Hematopoietic multipotent progenitor cell treated with erythropoietin and hydrocortisone succinate and interleukin-3 and kit ligand, for 15 days (in vitro differentiated cells): ENCODE measurements at places on chromosomes 12 and 14.

DNA sequence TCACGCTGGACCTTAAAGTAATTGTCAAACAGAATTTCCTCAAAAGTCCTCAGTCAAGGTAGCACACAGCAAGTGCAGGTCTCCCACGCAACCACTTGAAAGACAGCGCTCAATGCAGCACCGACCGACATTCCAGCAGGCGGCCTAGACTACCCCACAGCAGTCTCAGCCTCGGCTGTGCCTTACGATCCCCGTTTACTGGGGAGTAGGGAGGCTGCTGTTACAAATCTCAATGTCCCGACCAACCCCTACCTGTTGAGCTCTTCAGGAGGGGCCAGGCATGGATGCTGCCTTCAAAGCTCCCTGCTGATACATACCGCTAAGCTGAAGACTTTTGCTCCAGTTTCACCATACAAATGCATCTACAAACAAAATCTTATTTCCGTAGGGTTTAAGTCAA lies 21.8 kb downstream of the VPS37B start:
- no peak for DNase-seq

DNA sequence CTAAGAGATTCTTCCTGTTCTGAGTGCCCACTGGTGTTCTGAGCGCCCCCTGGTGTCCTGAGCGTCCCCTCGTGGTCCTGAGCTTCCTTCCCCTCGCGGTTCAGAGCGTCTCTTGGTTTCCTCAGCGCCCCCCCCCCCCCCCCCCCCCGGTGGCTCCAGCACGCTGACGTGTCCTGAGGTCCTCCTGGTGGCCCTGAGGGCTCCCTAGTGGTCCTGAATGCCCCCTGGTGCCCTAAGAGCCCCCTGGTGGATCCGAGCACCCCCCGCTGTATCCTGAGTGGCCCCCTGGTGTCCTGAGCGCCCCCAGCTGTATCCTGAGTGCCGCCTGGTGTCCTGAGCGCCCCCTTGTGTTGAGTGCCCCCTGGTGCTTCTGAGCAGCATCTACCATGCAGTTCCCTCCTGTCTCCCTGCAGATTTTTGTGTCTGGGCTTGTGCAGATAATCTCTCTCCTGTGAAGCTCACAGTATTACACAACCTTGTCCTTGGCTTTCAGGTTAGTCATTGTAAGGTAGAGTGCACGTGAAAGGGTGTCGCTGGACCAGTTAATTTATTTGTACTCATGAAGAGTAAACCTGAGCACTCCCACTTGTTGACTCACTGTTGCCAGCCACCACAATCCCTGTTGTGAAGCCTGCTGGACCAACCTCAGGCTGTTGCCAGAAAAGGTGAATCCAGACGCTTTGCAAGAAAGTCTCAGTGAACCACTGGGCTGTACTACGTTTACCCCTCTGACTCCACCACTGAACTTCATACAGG lies 1168.4 kb downstream of the TMEM121 start:
- DNase-seq, result peak; percentile 30

DNA sequence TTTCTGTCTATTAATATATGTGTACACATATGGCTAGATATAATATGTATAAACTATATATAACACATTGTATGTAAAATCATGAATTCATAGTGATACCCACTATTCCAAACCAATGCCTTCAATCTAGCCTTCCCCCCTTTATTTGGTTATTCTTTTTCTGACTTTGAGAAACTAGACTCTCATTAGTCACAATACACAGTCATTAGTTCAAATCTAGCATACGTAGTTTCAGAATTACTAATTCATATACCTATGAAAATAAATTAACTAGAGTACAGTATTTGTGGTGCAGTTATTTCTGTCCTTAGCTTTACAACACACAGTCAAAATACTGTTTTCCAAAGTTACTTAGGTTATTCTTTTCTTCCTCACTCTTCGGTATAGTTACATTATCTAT lies 268.2 kb downstream of the DPF3 start:
- DNase-seq, result no peak

GRCh38 chr12:55818886-55819285 lies 1.0 kb downstream of the ORMDL2 start:
- no peak for DNase-seq

- DNase-seq, result no peak
These were observed 341.2 kb upstream of the DCN start for GRCh38 chr12:91523831-91524230.

DNA sequence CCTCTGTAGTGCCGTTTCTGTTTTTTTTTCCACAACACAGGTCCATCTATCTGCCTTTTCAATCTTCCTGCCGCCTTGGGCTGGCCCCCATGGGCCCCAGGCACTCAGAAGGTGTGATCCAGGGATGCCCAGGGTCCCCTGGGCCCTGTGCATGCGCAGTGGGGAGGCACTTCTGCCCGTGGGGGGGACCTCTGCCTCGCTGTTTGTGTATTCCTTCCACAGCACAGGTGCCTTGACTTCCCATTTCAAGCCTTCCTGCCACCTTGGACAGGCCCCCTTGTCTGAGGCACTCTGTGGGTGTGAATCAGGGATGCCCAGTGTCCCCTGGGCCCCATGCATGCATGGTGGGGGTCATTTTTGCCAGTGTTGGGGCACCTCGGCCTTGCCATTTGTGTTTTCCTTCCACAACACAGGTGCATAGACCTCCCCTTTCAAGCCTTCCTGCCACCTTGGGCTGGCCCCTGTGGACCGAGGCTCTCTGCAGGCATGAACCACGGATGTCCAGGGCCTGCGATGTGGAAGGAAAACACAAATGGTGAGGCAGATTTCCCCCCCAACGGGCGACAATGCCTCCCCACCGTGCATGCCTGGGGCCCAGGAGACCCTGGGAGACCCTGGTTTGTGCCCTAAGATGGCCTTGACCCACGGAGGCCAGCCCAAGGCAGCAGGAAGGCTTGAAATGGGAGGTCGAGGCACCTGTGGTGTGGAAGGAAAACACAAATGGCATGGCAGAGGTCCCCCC lies 366.5 kb downstream of the ALG10 start:
- no peak for DNase-seq
